ENCODE measurements at places on chromosomes 2 and 18. TPM values are rescaled to one million over a fixed set of nuclear protein-coding genes. Genes with fewer than 3 reads are reported as not detected.

GRCh38 chr2:47799031-47799609 lies 16.2 kb downstream of the MSH6 start:
- DNase-seq = no peak

- no peak for DNase-seq
These were observed 47.9 kb downstream of the E2F6 start for GRCh38 chr2:11417946-11418585.

- DNase-seq = peak; percentile 68
These were observed 44.3 kb downstream of the EPHA4 start for GRCh38 chr2:221527776-221528309.

DRC1 gene
- not detected for polyA plus RNA-seq

SCYGR4 gene
- not detected for polyA plus RNA-seq

ECEL1 gene
- not detected for polyA plus RNA-seq

CBLN2 gene
- polyA plus RNA-seq = 1.1 TPM

Measured in endothelial cell of umbilical vein (primary cell).